ENCODE measurements at places on chromosomes 2 and 18.

- no peak for DNase-seq
Observed at GRCh38 chr2:137255990-137256389, 490.6 kb downstream of the THSD7B start.

DNA sequence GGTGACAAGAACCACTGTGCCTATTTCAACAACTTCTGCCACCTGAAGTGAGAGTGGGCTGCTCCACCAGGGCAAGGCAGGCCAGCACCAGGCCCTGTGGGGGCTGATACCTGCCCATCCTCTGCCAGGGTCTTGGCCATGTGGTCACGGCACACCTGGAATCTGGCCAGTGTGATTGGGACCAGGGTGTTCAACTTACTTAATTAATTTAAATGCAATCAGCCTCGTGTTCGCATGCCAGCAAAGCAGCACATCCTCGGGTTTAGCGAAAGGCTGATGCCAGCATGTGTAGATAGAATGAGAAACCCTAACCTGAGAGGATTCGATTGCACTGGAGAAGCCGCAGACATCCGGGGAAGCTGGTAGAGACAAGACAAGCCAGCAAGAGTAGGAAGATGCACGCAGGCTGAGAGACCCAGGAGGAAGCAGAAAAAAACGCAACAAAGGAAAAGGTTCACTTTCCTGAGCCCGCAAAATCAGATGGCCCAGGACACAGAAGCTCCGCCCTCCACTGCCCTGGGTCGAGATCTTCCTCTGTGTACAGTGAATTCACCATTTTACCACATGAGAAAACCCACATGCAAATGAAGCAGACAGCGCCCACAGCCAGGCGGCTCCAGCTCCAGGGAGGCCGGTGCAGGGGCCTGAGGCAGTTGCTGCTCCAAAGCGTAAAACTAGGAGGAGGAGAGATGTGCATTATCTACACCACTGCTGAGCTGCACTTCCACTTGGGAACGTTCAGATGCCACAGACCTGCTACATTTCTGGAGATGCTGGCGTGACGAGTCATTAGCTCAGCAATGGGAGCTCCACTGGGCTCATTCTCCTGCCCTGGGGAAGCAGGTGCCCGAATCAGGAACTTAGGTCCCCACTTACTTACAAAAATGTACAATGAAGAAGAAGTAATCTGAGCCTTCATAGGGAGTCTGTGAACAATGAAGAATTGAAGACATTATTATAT is 92.1 kb downstream of the TMEM18 start:
- peak; percentile 62 for DNase-seq

- DNase-seq: no peak
Observed at GRCh38 chr2:197258580-197258979, 52.0 kb downstream of the ANKRD44 start.

- DNase-seq: no peak
Observed at GRCh38 chr2:180184506-180184905, 177.4 kb upstream of the CWC22 start.

DNA sequence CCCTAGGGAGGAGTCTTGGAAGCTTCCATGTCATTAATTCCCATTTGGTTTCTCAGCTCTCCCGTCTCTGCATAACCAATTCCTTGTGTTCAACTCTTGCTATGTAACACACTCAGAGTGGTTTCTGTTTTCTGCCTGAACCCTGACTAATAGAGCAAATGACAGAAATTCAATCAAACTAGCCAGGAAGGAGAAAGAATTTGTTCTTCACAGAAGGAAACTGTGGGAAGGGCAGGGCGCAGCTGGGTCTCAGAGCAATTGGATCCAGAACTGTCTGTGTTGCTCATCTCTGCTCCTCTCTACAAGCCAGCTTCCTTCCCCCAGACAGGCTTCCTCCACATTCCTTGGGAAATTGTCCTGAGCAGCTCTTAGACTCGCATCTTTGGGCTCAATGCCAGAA is 269.8 kb downstream of the TNS1 start:
- no peak for DNase-seq

DNA sequence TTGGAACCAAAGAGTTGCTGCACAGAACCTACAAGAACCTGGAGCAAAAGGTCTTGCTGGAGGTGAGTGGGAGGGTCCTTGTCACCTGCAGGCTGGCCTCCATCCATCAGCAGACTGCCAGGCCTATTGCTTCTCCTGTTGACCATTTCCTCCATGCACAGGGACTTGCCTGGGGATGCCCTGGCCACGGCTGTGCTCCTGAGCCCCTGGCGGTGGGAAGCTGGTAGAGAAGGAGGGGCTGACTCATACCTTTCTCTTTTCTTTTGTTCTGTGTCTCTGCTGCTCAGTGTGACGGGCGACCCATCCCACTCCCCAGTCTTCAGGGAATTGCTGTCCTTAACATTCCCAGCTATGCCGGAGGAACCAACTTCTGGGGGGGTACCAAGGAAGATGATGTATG is 102.6 kb downstream of the DGKD start:
- no peak for DNase-seq

GRCh38 chr2:229708335-229708734 is 6.0 kb downstream of the DNER start:
- no peak for DNase-seq

DNA sequence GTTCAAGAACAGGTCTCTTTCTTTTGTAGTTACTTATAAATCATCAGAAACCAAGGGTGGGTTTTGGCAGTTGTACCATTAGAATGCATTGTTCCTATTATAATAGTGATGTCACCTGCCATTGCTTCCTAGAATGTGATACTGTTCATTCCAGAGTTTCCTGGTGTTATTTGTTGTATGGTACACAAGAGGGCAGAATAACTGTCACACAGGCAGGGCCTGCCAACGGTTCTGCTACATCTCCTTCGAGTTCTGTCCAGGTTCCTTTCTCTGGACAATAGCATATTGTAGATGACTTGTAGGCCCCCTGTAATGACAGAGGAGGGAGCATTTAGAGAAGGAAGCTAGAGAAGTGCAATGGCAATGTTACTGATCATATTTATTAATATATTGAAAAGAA is 98.3 kb downstream of the KLHL14 start:
- DNase-seq: no peak

DNA sequence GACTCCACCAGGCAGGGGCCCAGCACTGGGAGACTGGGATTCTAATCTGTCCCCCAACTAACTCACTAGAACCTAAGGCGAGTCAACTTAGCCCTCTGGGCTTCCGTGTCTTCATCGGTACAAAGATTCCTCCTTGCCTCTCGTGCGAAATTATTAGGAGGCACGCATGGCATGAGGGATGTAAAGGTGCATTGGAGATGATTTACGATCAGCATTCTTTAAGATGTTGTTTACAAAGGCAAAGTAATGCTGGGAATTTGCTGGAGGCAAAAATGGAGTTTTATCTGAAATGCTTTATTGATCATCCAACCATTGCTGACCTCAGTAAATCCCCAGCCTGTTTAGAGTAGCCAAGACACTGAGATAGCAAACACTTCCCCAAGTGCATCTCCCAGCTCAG is 171.8 kb upstream of the KLHL29 start:
- no peak for DNase-seq

DNA sequence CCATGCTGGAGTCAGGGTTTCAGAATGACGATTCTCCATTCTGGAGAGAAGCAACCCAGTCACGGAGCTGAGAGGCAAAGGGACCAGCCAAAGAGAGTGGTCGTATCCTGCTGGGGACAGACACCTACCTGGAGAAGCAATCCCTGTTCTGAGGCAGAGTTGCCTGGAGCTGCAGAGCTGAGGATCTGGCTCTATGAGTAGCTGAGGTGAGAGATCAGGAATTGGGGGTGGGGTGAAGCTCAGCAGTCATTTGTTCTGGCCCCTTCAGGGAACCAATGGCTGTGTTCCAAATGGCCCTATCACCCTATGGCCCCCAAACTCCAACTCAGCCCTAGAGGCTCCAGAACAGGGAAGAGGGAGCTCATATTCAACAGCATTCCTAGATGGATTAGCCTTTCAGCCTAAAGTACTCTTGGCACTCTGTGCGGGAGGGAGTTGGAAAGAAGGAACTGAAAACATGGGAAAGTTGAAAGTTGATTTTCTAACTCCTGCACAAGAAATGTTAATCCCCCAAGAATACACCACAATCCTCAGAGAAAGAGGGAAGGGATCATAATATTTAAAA is 3.3 kb upstream of the ATRAID start:
- no peak for DNase-seq

DNA sequence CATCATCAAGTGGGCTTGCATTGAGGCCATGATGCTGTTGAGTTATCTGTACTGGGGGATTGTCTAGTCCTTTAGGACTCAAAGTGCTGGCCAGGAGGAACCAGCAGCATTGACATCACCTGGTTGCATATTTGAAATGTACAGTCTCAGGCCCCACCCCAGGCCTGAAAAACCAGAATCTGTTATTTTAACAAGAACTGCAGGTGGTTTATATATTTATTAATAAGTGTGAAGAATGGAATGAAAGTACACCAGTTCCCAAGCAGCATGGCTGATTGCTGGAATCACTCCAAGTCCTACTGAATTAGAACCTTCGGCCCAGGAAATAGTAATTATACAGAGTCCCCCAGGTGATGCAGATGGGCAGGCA is 2.8 kb downstream of the IL1F10 start:
- DNase-seq: no peak

- no peak for DNase-seq
Observed at GRCh38 chr2:48016225-48017019, 110.1 kb upstream of the FBXO11 start.

DNA sequence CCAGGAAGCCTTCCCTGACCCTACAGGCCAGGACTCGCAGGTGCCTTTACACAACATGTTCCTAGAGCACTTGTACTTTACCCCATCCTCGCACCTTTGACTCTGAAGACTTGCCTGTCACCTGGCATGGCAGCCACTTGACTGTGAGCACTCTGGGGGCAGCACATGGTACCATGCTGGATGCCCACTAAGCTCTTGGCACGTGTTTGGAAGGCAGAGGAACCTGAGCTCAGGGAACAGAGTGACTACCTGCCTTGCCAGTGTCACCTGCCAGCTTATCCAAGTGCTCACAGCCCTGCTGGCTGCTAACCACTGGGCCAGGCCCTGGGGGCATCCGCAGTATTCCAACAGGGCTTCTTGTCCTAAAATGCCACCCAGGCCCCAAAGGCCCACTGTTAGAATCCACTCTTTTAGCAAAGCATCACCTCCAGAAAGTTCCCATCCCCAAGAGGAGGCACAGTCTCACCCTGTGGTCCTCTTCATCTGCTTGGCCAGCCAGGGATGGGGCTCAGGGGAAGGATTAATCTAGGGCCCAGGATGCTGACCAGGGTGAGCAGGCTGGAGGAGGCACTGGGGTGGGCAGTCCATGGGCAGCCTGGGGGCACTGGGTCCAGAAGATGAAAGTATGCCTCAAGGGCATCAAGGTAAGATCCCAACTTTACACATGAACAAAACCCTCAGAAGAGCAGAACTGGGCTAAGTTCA is 57.0 kb downstream of the ZBTB7C start:
- no peak for DNase-seq

DNA sequence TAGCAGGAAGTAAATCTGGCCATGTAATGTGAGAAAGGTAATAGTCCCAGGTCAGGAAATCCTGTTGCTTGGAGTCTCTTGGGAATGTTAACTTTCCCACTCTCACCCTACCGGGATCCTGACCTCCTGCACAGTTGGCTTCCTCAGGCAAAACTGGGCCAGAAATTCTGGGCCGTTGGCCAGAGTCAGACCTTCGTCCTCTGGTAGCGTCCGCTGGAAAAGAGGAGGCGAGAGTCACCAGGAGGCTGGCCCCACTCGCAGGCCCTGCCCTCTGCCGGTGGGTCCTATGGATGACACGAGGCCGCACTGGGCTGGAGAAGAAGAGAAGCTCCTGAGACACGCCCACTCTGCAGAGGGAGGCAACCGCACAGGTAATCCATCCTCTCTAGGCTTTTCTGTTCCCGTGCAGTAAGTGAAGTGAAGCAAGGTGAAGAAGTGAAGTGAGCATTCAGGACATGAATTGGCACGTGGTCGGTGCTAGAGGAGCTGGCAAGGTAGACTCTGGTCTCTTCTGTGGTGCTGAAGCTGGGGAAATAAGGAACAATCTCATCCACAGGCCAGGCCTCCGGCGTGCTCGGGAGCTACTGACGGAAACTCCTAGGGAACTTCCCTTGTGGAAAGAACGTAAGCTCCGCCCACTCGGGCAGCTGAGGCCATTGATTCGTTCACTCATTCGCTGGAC is 182.7 kb upstream of the GLI2 start:
- DNase-seq: peak; percentile 55

GRCh38 chr2:159300586-159300985 is 14.1 kb upstream of the WDSUB1 start:
- DNase-seq: no peak

Measured in activated CD8-positive, alpha-beta memory T cell treated with anti-CD3 and anti-CD28 coated beads, Interleukin-2, amount 50 U/mL, for 48 hours (primary cell).